ENCODE measurements at places on chromosomes 3 and 15. TPM values are rescaled to one million over a fixed set of nuclear protein-coding genes. Genes with fewer than 3 reads are reported as not detected.

Gene AQP9
- 22.1 TPM for total RNA-seq

DNA sequence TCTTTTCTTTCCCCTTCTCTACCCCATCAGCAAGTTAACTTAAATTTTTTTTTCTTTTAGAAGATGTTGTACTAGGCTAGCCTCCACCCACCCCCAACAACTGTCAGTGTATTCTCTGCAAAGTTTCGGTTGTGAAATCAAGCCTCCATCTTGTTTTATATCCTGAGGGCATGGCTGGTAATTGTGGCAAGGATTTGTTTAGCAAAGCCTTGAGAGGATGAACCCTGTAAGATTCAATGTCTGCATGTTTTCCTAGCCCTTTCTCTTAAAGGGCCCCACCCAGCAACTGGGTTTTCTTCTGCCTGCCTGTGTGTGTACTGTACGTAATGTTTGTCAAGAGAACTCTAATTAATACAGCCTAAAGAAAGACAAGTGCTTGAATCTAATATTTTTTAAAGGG lies 475.3 kb downstream of the FHIT start:
- no peaks in the 10 kb centered on the region for H3K27me3 ChIP-seq
- no peak overlapping the region for H3K27ac ChIP-seq
- no peak for DNase-seq
- no peak overlapping the region for H3K4me3 ChIP-seq
- no peaks in the 10 kb centered on the region for H3K4me1 ChIP-seq
- H3K36me3 ChIP-seq: no peaks in the 10 kb centered on the region

DNA sequence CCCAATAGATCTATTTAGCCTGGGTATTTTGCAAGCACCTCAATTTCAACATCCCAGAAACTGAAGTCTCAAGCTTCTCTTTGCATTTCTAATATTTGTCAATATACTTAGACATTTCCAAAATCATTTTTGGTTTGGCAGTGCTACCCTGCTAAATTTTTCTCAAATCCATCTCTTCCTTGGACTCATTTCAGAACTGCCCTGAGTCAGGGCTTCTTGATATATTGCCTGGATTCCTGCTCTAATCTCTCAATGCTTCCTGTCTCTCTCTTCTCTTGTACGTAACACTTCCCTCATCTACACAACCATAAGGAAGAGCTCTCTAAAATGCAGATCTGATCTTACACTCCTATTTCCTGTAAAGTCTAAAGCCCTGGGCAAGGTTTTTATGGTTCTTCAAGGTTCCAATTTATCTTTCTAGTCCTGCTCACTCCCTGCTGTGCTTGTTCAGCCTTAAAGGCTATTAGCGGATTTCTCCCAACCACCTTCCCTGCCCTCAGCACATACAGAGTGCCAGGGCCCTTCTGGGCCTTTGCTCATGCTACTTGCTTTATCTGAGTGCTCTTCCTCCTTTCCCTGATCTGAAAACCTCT lies 53.0 kb upstream of the MME start:
- peaks cover 14% of the 10 kb centered on the region for H3K4me1 ChIP-seq
- H3K27me3 ChIP-seq: no peaks in the 10 kb centered on the region
- peak overlapping the region; percentile 79 for H3K27ac ChIP-seq
- no peak for DNase-seq
- no peaks in the 10 kb centered on the region for H3K36me3 ChIP-seq

DNA sequence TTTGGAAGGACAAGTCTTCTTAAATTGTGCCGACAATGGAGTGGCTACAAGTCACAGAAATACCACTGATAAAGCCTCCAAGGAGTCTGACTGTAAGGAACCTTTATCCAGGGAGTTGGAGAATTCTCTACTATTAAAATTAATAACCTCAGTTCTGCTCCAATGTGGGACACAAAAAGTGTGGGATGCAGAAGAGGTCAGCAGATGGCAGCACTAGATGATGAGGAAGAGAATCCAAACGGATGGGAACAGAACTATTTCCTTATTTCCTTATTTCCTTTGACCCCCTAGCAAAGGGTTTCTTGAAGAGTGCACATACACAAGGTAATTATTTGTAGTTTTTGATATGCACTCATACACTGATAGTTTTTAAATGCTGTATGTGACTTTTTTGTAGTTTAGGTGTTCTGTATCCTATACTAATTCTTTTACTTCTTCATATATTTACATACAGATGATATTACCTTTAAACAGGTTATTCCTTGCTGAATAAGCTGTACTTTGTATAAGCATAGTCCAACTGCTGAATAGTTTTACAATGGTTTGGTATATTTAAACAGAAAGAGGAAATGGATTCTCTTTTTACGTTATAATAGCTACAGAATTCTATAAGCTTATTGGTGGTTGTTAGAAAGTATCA lies 25.6 kb upstream of the NLGN1 start:
- DNase-seq: peak; percentile 45
- H3K4me1 ChIP-seq: no peaks in the 10 kb centered on the region
- H3K27me3 ChIP-seq: no peaks in the 10 kb centered on the region
- no peak overlapping the region for H3K4me3 ChIP-seq
- no peak overlapping the region for H3K27ac ChIP-seq
- H3K36me3 ChIP-seq: no peaks in the 10 kb centered on the region

Gene ISL2
- total RNA-seq: 0.39 TPM

GRCh38 chr3:177578488-177578887 lies 381.2 kb upstream of the TBL1XR1 start:
- H3K27me3 ChIP-seq: no peaks in the 10 kb centered on the region
- H3K27ac ChIP-seq: no peak overlapping the region
- peaks cover 3% of the 10 kb centered on the region for H3K4me1 ChIP-seq
- no peak for DNase-seq
- H3K36me3 ChIP-seq: no peaks in the 10 kb centered on the region

- no peak for DNase-seq
- no peak overlapping the region for H3K4me3 ChIP-seq
- no peaks in the 10 kb centered on the region for H3K4me1 ChIP-seq
- no peaks in the 10 kb centered on the region for H3K27me3 ChIP-seq
These were observed 129.2 kb upstream of the SUCLG2 start for GRCh38 chr3:67783281-67784250.

GRCh38 chr3:161691677-161692076 lies 195.1 kb downstream of the OTOL1 start:
- no peak overlapping the region for H3K27ac ChIP-seq
- DNase-seq: no peak
- H3K36me3 ChIP-seq: no peaks in the 10 kb centered on the region
- no peaks in the 10 kb centered on the region for H3K27me3 ChIP-seq
- H3K4me1 ChIP-seq: no peaks in the 10 kb centered on the region

DNA sequence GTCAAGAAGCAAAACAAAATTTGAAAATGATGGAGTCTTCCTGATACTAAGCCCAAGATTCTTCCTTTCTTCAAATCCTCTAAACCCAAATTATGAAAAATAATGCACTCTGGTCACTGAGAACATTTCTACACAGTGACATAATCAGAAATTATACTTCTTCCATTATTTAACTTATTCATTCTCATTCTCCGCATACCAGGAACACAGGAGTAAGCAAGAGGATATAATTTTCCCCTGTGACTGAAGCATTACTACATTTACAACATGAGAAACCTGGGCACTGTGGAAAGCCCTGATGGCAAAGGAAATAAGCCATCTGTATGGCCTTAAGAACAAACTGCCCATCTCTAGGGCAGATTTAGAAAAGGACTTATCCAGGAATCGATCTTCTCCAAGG lies 47.0 kb downstream of the EXD1 start:
- DNase-seq: no peak
- no peak overlapping the region for H3K4me3 ChIP-seq
- H3K36me3 ChIP-seq: no peaks in the 10 kb centered on the region
- no peaks in the 10 kb centered on the region for H3K4me1 ChIP-seq

Gene ITGB5
- 142 TPM for total RNA-seq

DNA sequence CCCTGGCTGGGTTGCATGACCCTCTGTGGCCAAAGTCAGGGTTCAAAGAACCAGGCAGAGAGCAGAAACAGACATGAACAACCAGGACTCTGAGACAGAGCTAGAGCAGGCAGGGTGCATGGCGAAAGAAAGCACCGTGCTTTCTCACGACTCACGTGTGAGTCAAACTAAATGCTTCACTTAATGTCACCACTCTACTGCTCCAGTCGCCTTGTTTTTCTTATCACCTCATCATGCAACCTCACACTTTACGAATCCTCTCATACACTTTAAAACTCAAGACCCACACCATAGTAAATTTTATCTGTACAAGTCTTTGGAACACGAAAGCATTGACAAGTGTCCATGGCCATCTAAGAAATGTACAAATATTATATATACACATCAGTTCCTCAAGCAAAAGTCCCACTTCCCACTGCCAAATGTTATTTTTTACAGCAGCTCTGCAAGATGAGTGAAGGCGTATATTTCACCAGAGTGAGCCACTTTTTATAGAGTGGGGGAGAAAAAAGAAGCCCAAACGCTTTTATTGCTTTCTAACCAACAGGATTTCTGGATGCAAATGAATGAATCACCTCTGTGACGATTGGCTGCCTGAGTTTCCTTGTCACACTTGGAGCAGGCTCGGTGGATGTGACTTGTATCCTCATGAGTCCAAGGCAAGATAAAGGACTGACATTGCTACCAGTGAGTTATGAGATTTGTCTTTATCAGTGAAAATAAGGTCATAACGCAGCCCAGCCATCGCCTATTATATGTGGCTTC lies 16.0 kb upstream of the MEGF11 start:
- H3K36me3 ChIP-seq: no peaks in the 10 kb centered on the region
- no peak overlapping the region for H3K27ac ChIP-seq
- H3K4me3 ChIP-seq: no peak overlapping the region

DNA sequence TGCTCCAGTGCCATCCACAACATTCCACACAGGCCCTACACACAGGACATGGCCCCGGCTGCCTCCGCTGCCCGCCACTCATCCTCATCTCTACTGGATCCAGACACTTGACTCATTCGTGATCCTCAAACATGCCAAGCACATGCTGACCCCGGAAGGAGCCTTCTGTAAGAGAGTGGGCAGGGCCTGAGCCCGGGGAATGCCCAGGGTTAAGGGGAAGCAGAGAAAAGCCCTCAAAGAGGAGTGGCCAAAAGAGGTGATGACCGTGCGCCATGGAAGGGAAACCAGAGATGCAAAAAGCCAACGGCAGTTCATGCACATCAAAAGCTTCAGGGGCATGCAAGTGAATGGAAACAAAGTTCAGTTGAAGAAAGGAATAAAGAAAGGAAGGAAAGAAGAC lies 46.1 kb downstream of the RFTN1 start:
- no peak overlapping the region for H3K4me3 ChIP-seq
- H3K4me1 ChIP-seq: peaks cover 17% of the 10 kb centered on the region
- H3K36me3 ChIP-seq: peaks cover 11% of the 10 kb centered on the region
- H3K27ac ChIP-seq: no peak overlapping the region

- peak overlapping the region; percentile 22 for H3K27ac ChIP-seq
- no peak overlapping the region for H3K4me3 ChIP-seq
- no peaks in the 10 kb centered on the region for H3K27me3 ChIP-seq
- peaks cover 45% of the 10 kb centered on the region for H3K4me1 ChIP-seq
- peak; percentile 93 for DNase-seq
These were observed 13.7 kb upstream of the TLE3 start for GRCh38 chr15:70111203-70112073.

Gene C2CD4A
- 0.44 TPM for total RNA-seq
